ENCODE measurements at places on chromosomes 4 and X. TPM values are rescaled to one million over a fixed set of nuclear protein-coding genes. Genes with fewer than 3 reads are reported as not detected.

DNA sequence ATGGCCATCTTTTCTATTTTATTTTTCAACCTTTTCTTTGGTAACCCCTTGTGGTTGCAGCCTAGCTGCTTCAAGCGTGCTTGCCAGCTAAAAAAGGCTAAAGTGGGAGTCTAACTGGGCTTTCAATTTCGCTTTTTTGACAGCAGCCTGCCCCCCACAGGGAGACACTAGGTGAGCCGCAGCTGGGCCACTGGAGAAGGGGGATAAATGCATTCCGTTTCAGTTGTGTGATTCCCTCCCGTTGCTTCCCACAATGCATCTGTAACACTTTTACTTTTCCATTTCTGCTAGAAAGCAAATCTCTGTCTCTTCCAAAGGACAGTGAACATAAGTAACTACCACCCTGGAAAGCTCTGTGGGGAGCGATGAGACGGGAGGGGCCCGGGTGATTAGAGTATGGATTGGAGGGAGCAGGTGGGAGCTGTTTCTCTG, 86.3 kb upstream of the RAPGEF2 start:
- DNase-seq = peak; percentile 53

DNA sequence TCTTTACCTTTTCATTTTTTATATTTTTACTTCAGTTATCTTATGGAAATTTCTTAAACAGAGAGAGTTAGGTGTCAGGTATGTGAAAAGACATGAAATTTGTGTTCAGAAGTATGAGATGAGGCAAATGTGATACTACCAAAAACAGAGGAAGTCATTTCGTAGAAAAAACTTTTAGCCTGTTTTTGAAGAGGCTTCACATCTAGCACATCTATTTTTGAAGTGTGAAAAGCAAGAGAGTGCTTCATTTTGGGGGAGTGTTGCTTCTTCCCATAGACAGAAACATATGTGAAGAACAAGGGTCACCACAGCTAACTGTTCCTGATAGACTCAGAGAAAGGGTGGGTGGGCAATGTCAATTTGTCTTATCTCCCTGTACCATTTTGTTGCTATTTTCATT, 125.3 kb downstream of the TET2 start:
- DNase-seq = no peak

GRCh38 chr4:82802911-82803310, 4.3 kb upstream of the SCD5 start:
- no peak for DNase-seq

Gene SORBS2
- total RNA-seq = 17.7 TPM

Gene HSPA4L
- 2.5 TPM for total RNA-seq

Gene FTSJ1
- total RNA-seq = 28.2 TPM

Gene BGN
- total RNA-seq = 39.7 TPM

Gene CLGN
- 1.6 TPM for total RNA-seq

Gene SPACA5
- total RNA-seq = not detected
